Testis (tissue), 5 donors: ENCODE measurements at places on chromosomes 4 and X. TPM values are rescaled to one million over a fixed set of nuclear protein-coding genes. Genes with fewer than 3 reads are reported as not detected.

- no peak for DNase-seq
These were observed 46.1 kb upstream of the NAP1L5 start for GRCh38 chr4:88743696-88744095.

Gene MSANTD1
- 10.3 TPM for total RNA-seq

DNA sequence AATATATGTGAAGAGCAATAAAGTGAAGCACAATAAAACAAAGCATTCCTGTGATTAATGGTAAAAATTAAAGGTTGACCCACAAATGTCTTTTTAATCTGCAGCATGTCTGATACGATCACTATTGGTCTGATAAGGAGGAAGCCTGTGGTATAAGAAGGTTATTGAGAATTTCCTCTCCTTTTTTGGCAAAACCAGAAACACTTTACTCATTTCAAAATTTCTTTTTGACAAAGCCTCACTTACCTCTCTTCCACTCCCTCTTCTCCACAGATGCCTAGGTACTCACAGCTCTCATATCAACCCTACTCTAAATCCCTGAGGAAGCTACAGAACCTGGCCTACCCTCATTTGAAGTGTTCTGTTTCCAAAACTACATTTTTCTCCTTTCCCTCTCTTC is 56.1 kb downstream of the TSPAN5 start:
- DNase-seq = no peak

GRCh38 chr4:27368781-27369180 is 508.1 kb downstream of the STIM2 start:
- no peak for DNase-seq

Gene LDB2
- 17.8 TPM for total RNA-seq

Gene PLP1
- 111 TPM for total RNA-seq

GRCh38 chr4:734075-734474 is 28.4 kb downstream of the PCGF3 start:
- no peak for DNase-seq

- DNase-seq = no peak
These were observed 1.5 kb downstream of the PLA2G12A start for GRCh38 chr4:109728385-109728784.
